Aorta (tissue), 5 donors: ENCODE measurements at places on chromosomes 13 and 19. TPM values are rescaled to one million over a fixed set of nuclear protein-coding genes. Genes with fewer than 3 reads are reported as not detected.

DNA sequence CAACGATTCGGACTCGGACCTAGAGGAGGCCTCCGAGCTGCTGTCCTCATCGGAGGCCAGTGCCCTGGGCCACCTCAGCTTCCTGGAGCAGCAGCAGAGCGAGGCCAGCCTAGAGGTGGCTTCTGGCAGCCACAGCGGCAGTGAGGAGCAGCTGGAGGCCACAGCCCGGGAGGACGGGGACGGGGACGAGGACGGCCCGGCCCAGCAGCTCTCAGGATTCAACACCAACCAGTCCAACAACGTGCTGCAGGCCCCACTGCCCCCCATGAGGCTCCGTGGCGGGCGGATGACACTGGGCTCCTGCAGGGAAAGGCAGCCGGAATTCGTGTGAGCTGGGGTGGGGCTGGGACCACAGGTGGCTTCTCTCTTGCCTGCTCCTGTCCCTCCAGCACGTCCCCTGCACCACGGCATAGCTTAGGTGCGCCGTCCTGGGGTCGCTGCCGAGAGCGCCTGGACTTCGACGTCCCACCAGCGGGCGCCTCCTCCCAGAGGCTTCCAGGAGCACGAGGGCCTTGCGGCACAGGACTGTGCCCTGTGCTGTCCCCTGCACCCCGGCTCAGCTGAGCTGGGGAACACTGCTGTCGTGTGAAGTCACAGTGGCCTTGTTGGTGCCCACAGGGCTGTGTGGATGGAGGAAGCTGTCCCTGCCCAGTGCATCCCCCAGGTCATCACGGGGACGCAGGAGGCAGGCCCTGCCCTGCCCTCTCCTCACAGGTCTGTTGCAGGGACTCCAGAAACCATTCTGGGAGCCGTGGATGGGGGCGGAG, 9.3 kb downstream of the POLR2E start:
- no peak for DNase-seq

GRCh38 chr19:23241419-23241818, 8.8 kb downstream of the ZNF724 start:
- no peak for DNase-seq

- no peak for DNase-seq
Observed at GRCh38 chr13:31090096-31090495, 71.6 kb downstream of the HSPH1 start.

DNA sequence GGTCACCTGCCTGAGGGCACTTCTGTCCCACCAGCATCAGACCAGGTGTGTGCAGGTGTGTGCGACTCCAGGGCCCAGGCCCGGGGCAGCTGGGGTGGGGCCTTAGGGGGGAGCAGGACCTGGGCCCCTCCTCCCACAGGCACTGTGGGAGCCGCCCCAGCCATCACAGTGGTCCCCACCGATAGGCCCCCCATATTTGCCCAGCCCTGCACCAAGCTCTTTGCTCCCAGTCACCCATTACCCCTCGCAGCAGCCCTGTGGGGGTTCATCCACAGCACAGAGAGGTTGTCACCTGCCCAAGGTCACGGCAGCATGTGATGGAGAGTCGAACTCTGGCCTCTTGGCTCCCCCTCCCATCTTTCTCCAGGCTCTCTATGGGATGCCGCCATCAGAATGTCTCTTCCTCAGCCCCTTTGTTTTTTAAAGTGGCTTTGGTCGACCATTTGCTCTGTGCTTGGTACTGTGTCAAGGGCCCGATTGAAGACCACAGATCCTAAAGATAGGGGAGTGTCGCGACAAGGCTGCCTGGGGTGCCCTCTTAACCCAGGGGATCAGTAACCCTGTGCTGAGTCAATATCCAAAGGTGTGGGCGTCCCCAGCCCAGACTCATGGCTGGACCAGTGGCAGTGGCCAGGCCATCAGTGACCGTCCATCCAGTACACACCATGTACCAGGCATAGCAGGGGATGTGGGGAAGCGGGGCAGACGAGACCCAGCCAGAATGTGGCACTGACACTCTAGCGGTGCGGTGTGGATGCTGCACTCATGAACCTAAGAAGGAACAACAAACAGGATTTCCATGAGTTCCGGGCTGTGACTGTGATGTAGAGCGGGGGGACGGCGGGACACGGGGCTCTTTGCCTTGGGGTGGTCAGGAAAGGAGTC, 28.3 kb upstream of the NCCRP1 start:
- DNase-seq = no peak

The POU2F2 gene
- 2.7 TPM for total RNA-seq
